CD4-positive, alpha-beta T cell treated with Interleukin-15 for 1 hour (primary cell): ENCODE measurements at places on chromosomes 7 and 10.

GRCh38 chr7:91343996-91344629 lies 79.9 kb downstream of the FZD1 start:
- no peak for DNase-seq

GRCh38 chr7:69169386-69169785 lies 428.9 kb upstream of the AUTS2 start:
- no peak for DNase-seq

DNA sequence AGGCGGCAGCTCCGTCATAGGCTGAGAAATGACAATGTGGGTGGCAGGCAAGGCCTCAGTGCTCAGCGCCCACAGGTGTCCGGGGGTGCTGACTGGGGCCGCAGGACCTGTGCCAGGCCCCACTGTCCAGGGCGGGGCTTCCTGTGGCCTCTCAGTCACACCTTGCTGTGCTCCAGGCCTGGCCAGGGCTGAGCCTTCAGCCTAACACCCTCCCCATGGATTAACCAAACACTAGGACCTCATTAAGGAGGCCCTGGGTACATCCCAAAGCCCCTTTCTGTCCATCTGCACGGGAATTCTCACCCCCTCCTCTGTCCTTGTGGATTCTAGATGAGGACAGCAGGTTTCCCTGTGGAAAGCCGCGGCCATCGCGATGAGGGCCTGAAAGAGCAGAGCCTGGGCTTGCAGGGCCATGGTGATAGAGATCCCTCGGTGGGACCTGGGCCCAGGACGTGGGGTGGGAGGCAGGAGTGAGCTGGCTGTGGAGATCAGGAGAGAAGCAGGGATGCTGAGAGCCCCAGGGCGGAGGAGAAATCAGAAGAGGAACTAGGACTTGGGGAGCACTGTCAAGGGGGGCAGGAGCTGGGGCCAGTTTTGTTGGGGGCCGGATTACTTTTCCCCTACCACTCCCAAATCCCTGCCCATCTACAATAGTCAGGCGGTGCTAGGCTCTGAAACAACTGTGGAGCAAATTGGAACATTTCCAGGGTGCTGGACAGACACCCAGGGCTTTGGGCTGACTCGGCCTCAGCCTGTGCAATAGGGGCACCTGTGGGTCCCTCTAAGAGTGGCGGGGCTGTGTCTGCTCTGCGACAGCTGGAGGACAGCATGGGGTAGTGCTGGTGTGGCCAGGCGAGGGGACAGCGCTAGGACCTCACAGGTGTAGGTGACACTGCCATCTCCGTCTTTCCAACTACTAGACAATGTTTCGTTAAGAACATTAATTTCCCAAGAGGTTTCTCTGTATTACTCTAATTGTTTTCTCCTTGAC lies 23.3 kb upstream of the MNX1 start:
- no peak for DNase-seq

- DNase-seq: no peak
Measured at GRCh38 chr7:120052884-120053382, 220.0 kb upstream of the KCND2 start.

DNA sequence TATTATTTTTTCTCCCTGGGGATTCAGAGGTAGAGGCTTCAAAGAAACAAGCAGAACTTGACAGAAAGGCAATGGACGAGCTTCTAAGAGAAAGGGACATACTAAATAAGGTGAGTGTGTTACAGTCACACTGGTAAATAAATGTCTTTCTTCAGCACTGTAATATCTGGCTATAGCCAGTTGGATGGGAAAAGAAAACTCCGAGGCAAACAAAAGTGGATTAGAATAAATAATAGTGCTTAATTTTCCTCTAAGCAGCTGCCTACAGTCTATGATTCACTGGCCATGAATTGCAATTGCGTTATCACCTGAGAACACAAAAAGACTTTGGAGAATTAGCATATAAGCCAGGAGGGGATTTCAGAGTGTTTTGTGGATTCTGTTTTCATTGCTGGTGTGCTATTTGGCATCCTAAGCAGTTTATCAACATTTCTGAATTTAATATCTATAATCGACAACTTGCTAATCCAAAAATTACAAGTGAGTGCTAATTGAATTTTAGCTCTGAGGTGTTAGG lies 23.2 kb downstream of the CFAP58 start:
- DNase-seq: no peak

DNA sequence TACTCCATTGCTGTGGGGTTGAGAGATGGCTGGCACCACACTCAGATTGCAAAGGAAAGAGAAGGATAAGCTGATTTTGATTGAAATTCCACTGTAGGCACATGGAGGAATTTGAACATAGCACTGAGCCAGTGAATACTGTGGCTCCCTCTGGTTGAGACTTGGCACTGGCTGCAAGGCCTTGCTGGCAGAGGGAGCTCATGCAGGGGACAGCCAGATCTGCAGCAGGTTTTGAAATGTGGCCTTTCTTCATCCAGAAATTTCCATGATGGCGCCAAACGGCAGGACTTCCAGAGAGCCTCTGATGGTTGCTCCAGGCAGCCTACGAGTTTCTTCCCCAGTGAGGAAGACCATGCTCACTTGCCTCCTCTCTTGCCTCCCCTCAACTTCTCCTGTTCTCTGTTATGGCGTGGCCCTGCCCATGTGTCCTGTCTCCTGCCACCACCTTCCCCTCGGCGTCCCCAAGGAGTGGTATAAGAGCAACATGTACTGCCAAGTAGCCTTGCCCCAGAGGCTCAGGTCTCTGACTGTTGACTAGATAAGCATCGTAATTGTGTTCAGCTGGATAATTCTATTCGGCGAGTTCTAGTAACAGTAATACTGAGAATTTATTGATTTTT lies 265.6 kb downstream of the CCDC3 start:
- DNase-seq: no peak

DNA sequence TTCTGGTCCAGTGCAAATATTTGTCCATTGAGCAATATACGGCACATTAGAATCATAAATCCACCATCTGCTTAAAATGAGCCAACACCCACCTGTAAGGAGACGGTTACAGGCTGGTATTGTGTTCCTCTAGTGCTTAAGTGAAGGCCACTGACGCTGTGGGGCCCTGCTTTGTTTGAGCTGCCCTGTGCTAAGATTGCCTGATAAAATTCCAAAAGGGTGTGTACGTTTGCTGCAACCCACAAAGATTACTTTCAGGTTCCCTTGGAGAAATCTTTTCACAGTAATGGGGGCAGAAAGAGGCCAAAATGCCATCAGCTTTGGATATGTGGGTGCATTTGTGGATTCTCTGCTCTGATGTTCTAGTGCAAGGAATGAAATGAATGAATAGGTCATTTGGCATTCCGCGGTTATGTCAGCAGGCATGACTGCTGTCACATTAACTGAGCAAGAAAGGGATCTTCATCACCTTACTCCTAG lies 34.4 kb downstream of the AGR3 start:
- no peak for DNase-seq

DNA sequence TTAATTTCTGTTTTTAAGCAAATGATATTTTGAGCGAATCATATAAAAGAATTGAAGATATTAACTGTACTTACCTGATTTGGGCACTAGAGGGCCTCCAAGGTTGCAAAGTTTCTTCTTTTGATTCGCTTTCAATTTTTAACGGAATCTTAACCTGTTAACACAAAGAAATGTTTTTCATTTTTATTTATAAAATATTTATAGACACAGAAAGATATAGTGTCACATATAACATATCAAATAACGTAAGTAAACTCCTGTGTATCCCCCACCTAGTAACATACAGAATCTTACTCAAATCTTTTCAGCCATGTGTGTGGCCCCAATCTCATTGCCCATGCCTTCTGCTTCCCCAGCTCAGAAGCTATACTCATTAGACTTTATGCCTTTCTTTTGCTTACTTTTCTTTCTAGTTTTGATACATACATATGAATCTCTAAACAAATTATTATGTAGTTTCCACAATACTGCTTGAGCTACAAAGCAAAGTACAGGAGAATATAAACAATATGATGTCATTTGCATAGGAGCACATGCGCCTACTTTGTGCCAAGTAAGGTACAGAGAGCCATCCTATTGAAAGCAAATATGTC lies 49.5 kb upstream of the ZPBP start:
- no peak for DNase-seq

DNA sequence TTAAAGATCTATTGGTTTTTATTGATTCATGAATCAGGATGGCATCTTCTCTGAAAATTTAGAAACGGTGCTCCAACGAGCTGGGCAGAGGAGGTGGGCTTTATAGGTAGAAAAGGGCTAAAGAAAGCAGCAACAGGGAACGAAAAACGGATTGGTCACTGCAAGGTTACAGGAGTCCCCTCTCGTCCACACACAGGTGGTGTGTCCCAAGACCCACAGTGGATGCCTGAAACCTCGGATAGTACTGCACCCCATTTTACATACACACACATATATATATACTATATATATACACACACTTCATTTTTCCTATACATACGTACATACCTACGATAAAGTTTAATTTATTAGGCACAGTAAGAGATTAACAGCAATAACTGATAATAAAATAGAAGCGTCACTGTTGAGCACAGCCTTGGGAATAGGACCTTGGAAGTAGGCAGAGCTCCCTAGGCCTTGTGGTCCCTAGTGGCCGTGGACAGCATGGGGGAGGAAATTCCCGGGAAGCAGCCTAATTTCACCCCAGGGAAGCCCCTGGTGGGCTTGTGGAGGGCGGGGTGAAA lies 737 bp upstream of the NUB1 start:
- no peak for DNase-seq

GRCh38 chr7:127587663-127588018 lies 570 bp upstream of the ARF5 start:
- no peak for DNase-seq

DNA sequence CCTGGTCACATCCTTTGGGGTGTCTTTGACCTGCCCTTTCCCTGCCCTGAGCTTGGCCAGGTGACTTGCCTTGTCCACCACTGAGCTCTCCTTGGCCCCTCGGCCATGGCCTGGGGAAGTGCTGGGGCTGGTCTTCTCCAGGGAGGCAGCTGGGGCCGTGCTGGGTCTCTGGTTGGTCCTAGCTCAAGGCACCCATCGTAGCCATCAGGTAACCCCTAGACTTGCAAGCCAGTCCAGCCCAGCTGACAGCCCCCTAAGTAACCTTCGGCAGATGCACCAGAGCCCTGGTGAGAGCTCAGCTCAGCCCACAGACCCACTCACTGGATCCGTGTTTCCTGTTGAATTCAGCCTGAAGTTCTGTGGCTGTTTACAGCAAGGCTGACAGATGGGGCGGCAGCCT lies 176.2 kb upstream of the SHH start:
- DNase-seq: no peak
